ENCODE measurements at places on chromosomes 2 and 18. TPM values are rescaled to one million over a fixed set of nuclear protein-coding genes. Genes with fewer than 3 reads are reported as not detected.

GRCh38 chr2:27954771-27955383 lies 64.3 kb downstream of the BABAM2 start:
- H3K27ac ChIP-seq = peak overlapping the region; percentile 73
- H3K27me3 ChIP-seq = no peaks in the 10 kb centered on the region
- DNase-seq = peak; percentile 38
- peaks cover 26% of the 10 kb centered on the region for H3K4me1 ChIP-seq
- no peaks in the 10 kb centered on the region for H3K36me3 ChIP-seq

DNA sequence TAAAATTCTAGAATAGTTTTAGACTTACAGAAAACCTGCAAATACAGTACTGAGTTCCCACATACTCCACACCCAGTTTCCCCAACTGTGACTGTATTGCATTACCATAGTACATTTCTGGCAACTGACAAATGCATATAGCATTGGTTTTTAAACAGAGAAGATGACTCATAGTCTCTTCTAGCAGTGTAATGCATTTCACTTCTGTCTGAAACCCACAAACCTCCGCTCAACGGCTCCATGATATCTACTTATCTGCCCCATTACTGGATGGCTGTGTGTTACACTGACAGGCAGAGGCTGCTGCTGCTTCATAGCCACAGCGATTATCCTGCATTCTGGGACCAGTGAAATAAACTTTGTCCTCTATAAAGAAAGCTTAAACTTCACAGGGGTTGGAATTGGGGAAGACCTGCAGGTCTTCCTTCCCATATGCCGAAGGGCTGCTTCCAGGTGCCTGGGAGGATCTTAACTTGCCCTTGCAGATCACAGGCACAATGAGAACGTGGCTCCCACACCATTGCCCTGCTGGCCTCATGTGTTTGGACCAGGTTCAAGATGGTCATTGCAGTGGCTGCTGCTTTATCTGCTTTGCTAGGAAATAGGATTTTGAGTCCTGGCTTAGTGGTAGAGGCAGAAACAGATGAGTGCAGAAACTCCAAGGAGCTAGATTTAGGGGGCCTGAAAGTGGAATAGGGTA lies 742.6 kb upstream of the HS6ST1 start:
- no peaks in the 10 kb centered on the region for H3K27me3 ChIP-seq
- H3K36me3 ChIP-seq = no peaks in the 10 kb centered on the region
- H3K4me3 ChIP-seq = no peak overlapping the region
- peaks cover 6% of the 10 kb centered on the region for H3K4me1 ChIP-seq
- peak; percentile 62 for DNase-seq
- peak overlapping the region; percentile 4 for H3K27ac ChIP-seq

GRCh38 chr18:10838553-10838952 lies 310.8 kb downstream of the PIEZO2 start:
- DNase-seq = peak; percentile 31
- no peak overlapping the region for H3K4me3 ChIP-seq
- peak overlapping the region; percentile 55 for H3K27ac ChIP-seq

DNA sequence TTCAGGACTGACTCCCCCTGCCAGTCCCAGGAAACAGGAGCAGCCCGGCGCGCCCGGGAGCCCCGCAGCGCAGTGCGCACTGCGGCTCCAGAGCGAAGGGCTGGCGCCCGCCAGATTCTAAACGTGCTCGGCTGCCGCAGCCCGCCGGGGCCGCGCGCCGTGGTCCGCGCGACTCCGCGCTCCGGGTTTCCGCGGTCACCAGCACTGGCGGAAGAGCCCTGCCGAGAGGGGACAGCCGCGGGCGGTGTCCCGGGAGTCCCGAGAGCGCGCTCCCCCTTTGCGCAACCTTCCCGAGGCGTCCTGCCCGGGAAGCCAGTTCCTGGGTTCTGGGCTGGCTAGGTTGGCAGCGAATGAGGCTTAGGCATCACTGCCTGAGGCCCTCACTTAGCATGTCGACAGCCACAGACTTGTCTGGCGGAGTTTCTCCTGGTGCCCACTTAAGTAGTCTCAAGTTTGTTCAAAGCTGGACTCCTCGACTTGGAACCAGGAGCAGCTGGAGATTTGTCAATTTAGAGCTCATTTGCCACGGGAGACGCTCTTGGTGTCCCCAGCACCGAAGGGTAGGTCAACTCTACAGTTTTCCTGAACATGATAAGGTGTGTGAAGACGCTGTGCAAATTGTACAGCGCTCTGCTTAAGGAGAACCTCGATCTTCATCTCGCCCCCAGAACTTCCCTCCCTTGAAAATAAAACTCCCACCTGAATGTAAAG lies 1.5 kb upstream of the VSNL1 start:
- no peaks in the 10 kb centered on the region for H3K4me1 ChIP-seq
- H3K27ac ChIP-seq = peak overlapping the region; percentile 70
- peak; percentile 90 for DNase-seq
- H3K27me3 ChIP-seq = peaks cover 31% of the 10 kb centered on the region
- H3K4me3 ChIP-seq = peak overlapping the region; percentile 77

DNA sequence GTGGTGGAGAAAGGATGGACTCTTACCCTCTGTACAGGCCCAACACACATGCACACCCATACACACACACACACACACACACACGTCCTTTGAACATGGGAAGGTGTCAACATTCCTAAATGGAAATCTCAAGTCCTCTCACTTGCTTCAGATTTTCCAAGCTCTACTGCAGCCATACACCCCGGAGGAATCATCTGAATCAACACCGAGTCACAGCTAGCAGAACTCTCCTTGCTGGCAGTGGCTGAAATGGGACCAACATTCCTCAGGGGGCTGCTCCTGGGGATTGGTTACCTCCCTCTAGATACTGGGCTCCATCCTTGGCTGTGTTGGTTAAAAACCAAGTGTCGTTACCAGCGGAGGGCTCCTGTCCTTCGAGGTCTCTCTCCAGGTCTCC lies 112.7 kb downstream of the BCL11A start:
- no peaks in the 10 kb centered on the region for H3K36me3 ChIP-seq
- H3K27me3 ChIP-seq = no peaks in the 10 kb centered on the region
- no peaks in the 10 kb centered on the region for H3K4me1 ChIP-seq

The RMND5A gene
- 72.3 TPM for total RNA-seq

Measured in hepatocyte (in vitro differentiated cells).